Stomach (tissue), 19 donors: ENCODE measurements at places on chromosomes 6 and 20.

GRCh38 chr6:34082864-34083626, 62.8 kb downstream of the GRM4 start:
- DNase-seq, result no peak

DNA sequence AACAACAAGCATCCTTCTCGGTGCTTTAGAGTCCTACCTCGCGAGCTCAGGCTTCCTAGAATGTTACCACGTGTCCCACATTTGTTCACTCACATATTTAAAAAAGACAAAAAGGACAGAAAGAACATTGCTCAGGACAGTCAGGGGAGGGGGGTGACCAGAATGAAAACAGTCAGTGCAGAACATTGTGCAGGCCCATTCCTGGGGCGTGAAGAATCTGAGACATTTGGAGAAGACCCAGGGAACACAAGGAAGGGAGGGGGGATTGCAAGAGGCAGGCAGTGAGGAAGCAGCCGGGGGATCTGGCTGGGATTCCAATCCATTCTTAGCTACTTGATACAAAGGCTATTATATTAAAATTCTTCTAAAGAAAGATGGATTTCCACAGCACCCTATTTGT, 270.4 kb upstream of the CITED2 start:
- no peak for DNase-seq

DNA sequence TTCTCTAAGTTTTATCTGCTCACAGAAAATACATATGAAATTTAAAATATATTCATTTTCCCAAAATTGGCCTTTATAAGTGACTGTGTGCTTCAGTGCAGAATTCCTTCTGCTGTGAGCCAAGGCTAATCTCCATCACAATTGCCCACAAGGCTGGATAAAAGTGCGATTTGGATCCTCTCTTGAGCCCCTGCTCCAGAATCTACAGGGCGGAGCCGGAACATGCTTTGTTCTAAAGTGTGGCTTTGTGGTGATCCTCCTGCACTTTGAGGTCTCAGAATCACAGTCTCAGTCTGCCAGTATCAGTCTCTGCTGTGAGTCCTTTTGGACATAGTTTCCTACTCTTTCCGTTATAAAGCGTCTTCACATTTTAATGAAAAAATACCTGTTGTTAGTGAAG, 28.9 kb downstream of the SMOC2 start:
- DNase-seq, result no peak

DNA sequence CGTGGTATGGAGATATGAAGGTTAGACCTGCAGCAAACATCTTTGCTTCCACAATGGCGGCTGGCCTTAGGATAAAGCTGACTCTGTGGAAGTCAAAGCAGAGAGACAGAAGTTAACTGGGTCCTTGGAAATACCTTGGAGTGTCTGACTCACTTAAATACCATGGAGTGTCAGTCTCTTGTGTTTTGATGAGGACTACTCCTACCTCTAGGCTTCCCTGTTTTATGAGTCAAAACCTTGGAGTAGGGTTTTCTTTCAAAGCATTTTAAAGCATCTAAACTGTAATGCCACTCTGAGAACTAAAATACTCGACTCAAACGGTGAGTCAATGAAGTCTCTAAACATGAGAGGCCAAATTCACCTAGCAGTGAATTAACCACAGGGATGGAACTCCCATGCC, 329.1 kb downstream of the SAMD5 start:
- no peak for DNase-seq
